ENCODE measurements at places on chromosomes 7 and 10. TPM values are rescaled to one million over a fixed set of nuclear protein-coding genes. Genes with fewer than 3 reads are reported as not detected.

- DNase-seq = peak; percentile 83
- peak overlapping the region; percentile 10 for H3K4me3 ChIP-seq
- peaks cover 48% of the 10 kb centered on the region for H3K4me1 ChIP-seq
- peaks cover 25% of the 10 kb centered on the region for H3K36me3 ChIP-seq
- no peaks in the 10 kb centered on the region for H3K27me3 ChIP-seq
These were observed 43.3 kb downstream of the NRP1 start for GRCh38 chr10:33291053-33291592.

DNA sequence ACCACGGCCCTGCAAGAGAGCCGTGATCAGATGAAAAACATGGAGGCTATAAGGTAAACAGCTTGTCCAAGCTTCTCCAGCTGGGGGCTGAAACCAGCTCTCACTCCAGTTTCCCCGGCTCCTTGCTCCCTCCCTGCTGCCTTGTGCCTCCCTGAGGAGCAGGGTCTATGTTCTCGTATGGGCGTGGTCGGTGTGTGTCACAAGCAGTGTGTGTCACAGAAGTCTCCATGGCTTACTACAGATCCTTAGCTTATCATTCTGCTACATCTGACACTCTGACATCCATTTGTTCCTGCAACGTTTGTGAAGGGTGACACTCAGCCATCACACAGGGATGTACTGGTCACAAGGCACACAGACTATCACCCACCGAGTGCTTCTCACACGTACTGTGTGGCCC, 54.6 kb downstream of the CSGALNACT2 start:
- peaks cover 12% of the 10 kb centered on the region for H3K36me3 ChIP-seq
- H3K4me3 ChIP-seq = no peak overlapping the region
- DNase-seq = peak; percentile 75
- H3K27me3 ChIP-seq = no peaks in the 10 kb centered on the region
- no peak overlapping the region for H3K27ac ChIP-seq

DNA sequence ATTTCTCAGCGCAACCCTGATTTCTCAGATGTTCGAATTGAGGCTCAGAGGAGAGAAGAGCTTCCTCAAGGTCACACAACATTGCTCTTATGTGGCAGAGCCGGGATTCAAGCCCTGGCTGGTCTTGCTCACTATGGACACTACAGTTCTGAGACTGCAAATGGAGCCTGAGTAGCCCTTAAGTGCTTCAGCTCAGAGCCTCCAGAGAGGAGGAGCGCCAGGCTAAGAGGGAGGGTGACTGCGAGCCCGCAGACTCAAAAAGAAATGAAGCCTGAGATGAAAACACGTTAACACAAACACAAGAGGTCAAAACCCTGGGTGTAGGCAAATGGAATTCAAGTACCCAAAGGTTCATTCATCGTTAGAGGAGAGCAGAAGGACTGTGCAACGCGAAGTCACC, 13.9 kb downstream of the ARHGAP22 start:
- peaks cover 28% of the 10 kb centered on the region for H3K36me3 ChIP-seq
- no peak for DNase-seq
- peaks cover 35% of the 10 kb centered on the region for H3K4me1 ChIP-seq

GRCh38 chr10:129864601-129865126, 99.4 kb downstream of the EBF3 start:
- no peak overlapping the region for H3K4me3 ChIP-seq
- peak; percentile 89 for DNase-seq
- H3K36me3 ChIP-seq = peaks cover 46% of the 10 kb centered on the region
- H3K4me1 ChIP-seq = peaks cover 4% of the 10 kb centered on the region
- H3K27me3 ChIP-seq = no peaks in the 10 kb centered on the region

GRCh38 chr7:1809070-1809469, 139.0 kb downstream of the ELFN1 start:
- DNase-seq = peak; percentile 57
- no peaks in the 10 kb centered on the region for H3K4me1 ChIP-seq
- H3K4me3 ChIP-seq = no peak overlapping the region
- no peaks in the 10 kb centered on the region for H3K27me3 ChIP-seq
- H3K36me3 ChIP-seq = no peaks in the 10 kb centered on the region
- no peak overlapping the region for H3K27ac ChIP-seq

- no peak for DNase-seq
- peaks cover 22% of the 10 kb centered on the region for H3K36me3 ChIP-seq
These were observed 15.1 kb downstream of the UPF2 start for GRCh38 chr10:12027539-12027938.

DNA sequence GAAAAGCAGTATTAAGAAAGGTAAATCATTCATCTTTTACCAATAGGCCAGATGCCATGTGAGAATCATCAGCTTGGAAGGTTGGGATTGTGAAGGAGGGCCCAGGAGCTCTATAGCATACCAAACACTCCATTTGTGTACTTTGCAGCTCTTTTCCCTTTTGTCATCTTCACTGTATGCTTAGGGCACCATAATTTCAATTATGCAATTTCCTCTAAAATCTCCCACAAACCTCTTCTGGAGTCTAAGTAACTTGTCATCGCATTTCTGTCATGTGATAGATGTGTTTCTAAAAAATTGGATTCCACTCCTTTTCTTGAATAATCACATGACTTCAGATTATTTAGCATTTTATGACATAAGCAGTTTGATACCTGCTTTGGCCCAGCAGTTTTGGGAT, 17.9 kb downstream of the RPP30 start:
- peaks cover 20% of the 10 kb centered on the region for H3K4me1 ChIP-seq
- H3K36me3 ChIP-seq = peaks cover 28% of the 10 kb centered on the region
- H3K4me3 ChIP-seq = no peak overlapping the region
- peak overlapping the region; percentile 14 for H3K27ac ChIP-seq

GRCh38 chr10:122044713-122045112, 55.8 kb downstream of the TACC2 start:
- H3K4me1 ChIP-seq = peaks cover 5% of the 10 kb centered on the region
- H3K27me3 ChIP-seq = peaks cover 14% of the 10 kb centered on the region
- no peak for DNase-seq
- H3K36me3 ChIP-seq = no peaks in the 10 kb centered on the region
- no peak overlapping the region for H3K27ac ChIP-seq

DNA sequence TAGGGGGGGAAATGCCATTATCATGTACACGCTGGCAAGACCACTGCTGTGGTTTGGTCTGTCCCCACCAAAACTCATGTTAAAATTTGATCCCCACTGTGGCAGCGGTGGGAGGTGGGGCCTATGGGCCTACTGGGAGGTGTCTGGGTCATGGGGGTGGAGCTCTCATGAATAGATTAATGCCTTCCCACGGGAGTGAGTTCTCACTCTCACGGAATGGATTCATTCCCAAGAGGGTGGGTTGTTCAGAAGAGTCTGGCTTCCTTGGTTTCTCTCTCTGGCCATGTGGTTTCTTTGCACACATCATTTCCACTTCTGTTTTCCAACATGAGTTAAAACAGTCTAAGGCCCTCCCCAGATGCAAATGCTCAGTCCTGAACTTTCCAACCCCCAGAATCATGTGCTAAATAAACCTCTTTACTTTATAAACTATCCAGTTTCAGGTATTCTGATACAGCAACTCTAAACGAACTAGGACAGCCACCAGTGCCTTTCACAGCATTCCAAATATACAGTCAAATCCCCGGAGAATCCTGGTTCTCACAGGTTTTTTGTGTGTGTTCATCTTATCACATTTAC, 44.3 kb downstream of the SMURF1 start:
- H3K4me1 ChIP-seq = peaks cover 62% of the 10 kb centered on the region
- no peaks in the 10 kb centered on the region for H3K27me3 ChIP-seq
- H3K4me3 ChIP-seq = peak overlapping the region; percentile 2
- H3K36me3 ChIP-seq = no peaks in the 10 kb centered on the region
- DNase-seq = peak; percentile 45
- H3K27ac ChIP-seq = peak overlapping the region; percentile 89

DNA sequence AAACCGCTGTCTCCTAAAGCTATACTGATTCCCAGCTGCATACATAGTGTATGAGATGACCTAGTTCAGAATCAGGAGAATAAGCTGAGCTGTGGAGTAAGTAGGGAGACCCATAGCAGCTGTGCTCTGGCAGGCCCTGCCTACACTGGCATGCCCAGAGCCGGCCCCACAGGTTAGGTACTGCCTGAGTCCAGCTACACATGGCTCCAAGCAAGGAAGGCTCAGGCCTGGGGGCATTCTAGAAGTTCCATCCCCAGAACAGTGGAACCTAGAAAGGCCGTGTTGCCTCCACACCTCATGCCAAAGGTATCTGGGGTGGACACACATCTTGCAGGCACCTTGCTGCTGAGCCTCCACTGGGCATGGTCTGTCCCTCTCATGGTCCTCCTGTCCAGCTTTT, 195.7 kb upstream of the CDCA7L start:
- no peaks in the 10 kb centered on the region for H3K27me3 ChIP-seq
- DNase-seq = no peak
- H3K4me1 ChIP-seq = peaks cover 25% of the 10 kb centered on the region
- H3K36me3 ChIP-seq = no peaks in the 10 kb centered on the region
- no peak overlapping the region for H3K4me3 ChIP-seq

DNA sequence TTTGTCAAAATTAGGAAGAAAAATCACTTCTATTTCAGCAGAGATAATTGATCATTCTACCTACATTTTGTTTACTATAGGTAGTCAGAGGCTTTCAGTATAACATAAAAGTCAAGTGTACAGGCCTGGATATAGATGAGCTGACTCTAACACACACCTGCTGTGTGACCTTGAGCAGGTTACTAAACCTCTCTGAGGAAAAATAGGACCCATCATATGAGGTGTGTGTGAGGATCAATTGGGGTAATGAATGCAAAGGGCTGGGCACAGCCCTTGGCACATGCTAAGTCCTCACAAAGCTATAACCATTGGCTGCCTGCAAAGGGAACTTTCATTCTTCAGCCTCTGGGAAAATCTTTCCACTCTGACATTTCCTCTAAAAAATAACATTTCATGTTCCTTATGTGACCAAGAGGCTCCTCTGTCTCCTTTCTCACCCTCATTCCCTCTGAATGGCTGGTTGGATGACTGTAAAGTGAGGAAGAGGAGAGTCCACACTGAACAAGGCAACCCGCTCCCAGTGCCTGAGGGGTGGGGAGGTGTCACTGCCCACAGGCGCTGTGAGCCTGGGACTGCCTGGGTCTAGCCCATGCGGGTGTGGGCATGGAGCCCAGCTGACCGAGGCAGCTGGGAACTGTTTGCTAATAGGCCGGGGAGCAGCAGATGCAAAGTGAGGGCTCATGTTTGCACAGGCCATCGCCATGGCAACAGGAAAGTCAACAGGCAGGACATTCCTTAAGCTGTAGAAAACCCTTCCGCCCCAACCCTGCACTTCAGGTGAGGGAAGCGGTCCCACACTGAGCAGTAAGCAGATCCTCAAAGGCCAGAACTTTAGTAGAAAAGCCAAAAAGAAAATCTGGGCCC, 36.8 kb downstream of the MYOF start:
- no peaks in the 10 kb centered on the region for H3K27me3 ChIP-seq
- DNase-seq = peak; percentile 87
- H3K4me1 ChIP-seq = peaks cover 39% of the 10 kb centered on the region
- no peak overlapping the region for H3K4me3 ChIP-seq

- no peaks in the 10 kb centered on the region for H3K36me3 ChIP-seq
- no peaks in the 10 kb centered on the region for H3K4me1 ChIP-seq
- H3K4me3 ChIP-seq = no peak overlapping the region
These were observed 395.8 kb upstream of the NPVF start for GRCh38 chr7:25624051-25624450.

DNA sequence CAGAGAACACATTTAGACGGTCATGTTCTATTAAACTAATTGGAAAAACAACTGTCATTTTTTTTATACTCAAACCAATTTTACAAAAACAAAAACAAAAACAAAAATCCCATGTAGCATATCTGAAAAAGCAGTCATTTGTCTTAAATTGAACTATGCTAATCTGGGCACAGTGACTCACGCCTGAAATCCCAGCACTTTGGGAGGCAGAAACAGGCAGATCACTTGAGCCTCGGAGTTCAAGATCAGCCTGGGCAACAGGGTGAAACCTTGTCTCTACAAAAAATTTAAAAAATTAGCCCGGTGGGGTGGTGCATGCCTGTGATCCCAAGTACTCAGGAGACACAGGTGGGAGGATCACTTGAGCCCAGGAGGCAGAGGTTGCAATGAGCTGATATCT, 253.4 kb downstream of the DOCK4 start:
- no peaks in the 10 kb centered on the region for H3K27me3 ChIP-seq
- no peak overlapping the region for H3K27ac ChIP-seq
- H3K4me3 ChIP-seq = no peak overlapping the region
- DNase-seq = no peak
- H3K4me1 ChIP-seq = no peaks in the 10 kb centered on the region

DNA sequence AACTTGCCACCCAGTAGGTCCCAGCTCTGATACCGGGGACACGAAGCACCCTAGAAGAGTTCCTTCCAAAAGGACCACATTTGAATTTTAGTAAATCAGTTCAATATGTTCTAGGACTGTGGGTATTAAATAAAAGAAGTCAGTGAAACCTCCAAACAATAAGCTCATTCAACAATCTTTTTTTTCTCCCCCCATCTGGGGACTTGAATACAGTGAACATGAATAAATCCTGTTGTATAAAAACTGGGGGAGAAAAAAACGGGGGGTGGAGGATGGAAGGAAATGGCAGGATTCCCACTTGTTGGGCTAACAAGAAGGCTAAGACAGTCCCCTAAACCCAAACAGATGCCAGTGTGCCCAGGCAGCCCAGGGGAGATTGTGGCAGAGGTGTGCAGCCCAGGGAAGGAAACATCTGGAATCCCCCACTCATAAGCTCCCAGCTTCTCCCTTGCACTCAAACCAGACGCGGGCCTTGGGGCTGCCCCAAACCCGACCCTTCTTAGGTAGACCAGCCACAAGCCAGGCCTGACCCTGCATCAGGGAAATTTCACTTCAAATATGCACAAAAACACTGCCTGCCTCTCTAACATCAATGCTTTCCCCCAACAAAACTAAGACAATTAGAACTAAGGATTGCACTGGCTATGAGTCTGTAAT, 8.8 kb downstream of the AFAP1L2 start:
- H3K4me3 ChIP-seq = no peak overlapping the region
- DNase-seq = no peak
- no peak overlapping the region for H3K27ac ChIP-seq
- peaks cover 8% of the 10 kb centered on the region for H3K27me3 ChIP-seq
- no peaks in the 10 kb centered on the region for H3K36me3 ChIP-seq

GRCh38 chr7:101496017-101496416, 133.1 kb downstream of the MYL10 start:
- no peaks in the 10 kb centered on the region for H3K4me1 ChIP-seq
- no peaks in the 10 kb centered on the region for H3K36me3 ChIP-seq
- H3K4me3 ChIP-seq = no peak overlapping the region
- no peak overlapping the region for H3K27ac ChIP-seq
- peaks cover 3% of the 10 kb centered on the region for H3K27me3 ChIP-seq

MSMB gene
- total RNA-seq = not detected

CRYGN gene
- 0.59 TPM for total RNA-seq

FAM131B gene
- total RNA-seq = 1.2 TPM

AGBL3 gene
- total RNA-seq = 2.2 TPM
